Stimulated activated CD4-positive, alpha-beta T cell treated with anti-CD3 and anti-CD28 coated beads, TNF-alpha, amount 100 ng/mL, for 1 hour (primary cell): ENCODE measurements at places on chromosomes 12 and 14.

- no peak for DNase-seq
Measured at GRCh38 chr12:47601071-47601470, 104.8 kb downstream of the RPAP3 start.

DNA sequence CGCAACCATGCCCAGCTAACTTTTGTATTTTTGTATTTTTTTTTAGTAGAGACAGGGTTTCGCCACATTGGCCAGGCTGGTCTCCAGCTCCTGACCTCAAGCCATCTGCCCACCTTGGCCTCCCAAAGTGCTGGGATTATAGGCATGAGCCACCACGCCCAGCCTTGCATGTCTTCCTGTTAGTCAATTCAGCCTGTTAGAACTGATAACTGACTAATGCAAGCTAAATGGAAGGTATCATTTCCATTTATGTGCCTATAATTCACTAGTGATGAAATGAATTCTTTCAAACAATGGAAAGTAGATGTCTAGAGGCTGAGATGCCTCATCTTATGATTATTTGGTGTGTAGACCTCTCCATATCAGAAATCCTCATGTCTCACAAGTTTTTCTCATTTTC is 37.3 kb upstream of the DIP2B start:
- no peak for DNase-seq

DNA sequence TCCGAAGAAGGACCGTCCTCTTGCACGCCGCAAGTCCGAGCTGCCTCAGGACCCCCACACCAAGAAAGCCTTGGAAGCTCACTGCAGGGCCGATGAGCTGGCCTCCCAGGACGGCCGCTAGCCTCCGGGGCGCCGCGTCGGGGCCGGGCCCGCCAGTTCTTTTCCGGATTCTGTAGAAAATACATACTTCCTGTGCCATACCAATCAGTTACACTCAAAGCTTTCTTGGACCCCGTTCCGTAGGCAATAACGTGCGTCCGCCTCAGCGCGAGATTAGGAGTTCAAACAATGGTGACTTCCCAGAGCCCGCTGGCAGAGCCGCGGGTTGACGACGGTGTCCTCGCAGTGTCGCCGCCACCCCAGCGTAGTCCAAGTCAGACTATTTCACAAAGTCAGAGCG is 39.2 kb upstream of the DYNC1H1 start:
- DNase-seq, result no peak

DNA sequence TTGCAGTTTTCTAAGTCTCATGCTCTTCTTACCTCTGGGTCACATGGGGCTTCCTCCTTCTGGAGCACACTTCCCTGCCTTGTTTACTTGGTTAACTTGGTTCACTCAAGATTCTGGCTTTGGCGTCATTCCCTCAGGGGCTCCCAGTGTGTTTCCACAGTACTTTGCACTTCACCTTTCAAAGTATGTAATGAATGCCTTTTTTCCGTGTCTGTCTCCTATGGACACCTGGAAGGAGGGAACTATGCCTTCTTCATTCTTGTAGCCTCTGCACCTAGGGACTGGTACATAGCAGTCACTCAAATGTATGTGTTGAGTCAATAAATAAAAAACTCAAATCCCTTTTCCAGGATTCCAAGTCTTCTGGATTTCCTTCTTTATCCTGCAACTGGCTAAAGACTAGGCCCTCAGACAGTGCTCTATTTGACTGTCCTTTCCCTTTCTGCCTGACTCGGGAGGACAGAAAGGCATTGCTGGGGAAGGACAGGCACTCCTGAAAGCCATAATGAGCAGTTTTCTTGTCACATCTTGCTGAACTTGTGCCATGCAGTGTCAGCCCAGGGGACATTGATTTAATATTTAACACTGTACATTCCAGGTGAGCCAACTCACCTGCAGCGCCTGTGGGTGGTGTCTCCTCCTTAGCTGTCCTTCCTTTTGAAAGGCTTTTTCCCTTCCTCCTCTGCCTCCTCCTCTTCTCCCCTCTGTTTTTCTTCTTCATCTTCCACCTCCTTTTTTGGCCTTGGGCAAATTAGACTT is 12.8 kb downstream of the MYRFL start:
- no peak for DNase-seq

- no peak for DNase-seq
Measured at GRCh38 chr12:77615332-77615731, 215.4 kb upstream of the NAV3 start.

DNA sequence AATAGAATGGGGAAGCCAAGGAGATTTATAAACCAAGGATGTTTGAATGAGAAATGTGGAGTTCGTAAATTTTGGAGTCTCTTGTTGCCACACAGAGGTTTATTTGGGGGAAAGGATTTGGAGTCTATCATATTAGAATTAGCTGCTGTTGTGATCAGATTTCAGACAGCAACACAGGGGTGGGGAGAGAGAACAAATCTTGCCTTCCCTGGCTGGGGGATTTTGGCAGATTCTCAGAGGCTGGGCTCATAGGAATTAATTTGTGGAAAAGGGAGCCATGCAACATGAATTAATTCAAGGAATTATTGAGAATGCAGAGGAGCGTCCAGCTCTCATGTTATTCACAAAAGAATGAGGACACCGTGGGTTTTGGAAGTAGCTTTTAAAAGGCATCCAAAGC is 73.9 kb upstream of the PRMT8 start:
- DNase-seq, result no peak
